ENCODE measurements at places on chromosomes 13 and 19.

- no peak for DNase-seq
These were observed 618.0 kb downstream of the DACH1 start for GRCh38 chr13:71249011-71249410.

DNA sequence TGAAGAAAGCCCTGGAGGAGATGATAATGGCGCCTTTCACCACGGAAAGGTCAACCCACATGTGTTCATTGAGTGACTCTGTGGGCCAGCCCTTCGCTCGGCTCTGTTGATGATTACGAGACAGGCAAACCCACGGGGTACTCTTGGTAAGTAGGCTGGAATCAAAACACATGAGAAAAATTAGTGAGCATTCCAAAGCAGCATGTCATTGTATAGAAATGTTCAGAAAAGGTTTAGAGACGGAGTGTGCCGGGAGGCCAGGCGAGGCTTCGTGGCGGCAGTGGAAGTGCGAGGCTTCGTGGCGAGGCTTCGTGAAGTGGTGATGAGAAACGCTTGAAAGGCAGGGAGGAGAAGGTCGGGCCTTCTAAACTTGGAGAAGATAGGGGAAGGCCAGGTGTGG is 144.3 kb downstream of the ZNF536 start:
- no peak for DNase-seq

DNA sequence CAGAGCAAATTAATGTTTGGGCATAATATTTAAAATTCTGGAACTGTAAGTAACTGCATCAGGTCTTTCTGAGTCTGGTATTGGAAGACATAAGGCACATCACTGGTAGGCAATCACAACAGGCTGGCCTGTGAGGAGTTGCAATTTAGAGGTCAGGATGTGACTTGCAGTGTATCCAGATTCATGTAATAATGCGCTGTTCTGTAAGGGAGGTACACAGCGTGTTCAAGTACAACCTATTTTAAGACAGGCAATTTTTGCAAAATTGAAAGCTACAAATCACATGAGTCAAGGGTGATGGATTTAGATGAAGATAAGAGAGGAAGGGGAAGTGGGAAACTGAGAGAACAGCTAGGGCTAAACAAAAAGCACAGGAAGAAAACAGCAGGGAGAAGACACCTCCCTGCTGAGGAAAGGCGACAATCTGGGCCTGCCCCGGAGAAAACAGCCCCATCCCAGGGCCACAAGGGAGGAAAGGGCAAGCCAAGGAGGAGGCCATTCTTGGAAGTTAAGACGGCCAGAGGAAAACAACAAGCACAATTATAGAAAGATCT is 138.1 kb downstream of the LACC1 start:
- peak; percentile 12 for DNase-seq

- DNase-seq: no peak
These were observed 13.2 kb upstream of the AKAP11 start for GRCh38 chr13:42258747-42259146.

DNA sequence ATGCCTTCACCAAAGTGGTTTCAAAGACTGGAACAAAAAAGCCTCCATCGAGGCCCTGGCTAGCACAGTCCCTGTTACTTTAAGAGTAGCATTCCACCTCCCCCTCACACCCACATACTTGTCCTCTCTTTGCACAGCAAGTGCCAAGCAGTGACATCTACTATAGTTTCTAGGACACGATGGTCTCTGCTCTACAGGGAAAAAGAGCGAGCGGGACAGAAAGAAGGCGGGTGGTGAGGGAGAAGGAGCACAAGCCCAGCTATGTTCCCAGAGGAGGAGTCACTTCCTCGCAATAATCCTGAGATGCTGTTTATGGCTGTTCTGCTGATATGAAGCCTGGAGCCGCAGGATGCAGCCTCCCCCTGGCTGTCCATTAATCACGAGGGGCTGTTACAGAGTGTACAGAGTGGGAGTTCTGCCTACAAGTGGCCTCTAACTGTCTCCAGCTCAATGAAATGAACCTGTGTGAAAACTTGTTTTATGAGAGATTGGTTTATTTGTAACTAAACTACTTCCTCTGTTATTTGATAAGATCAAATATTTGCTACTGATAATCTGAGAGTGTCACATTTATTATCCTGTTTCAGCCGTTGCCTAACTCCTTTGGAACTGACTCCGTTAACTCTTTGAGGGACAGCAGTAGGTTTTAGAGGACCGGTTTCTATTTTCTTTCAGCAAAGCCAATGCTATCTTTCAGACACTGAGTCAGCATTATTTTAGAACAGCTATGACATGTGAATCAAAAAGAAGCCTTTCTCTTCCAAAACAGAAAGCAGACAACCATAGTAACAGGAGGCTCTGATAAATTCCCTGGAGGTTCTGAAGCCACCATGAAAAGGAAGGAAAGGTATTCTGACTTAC is 208.0 kb downstream of the SPRY2 start:
- no peak for DNase-seq

- no peak for DNase-seq
These were observed 96.1 kb upstream of the UQCRFS1 start for GRCh38 chr19:29308977-29309590.

GRCh38 chr19:28519952-28520861 is 692.7 kb downstream of the UQCRFS1 start:
- no peak for DNase-seq

DNA sequence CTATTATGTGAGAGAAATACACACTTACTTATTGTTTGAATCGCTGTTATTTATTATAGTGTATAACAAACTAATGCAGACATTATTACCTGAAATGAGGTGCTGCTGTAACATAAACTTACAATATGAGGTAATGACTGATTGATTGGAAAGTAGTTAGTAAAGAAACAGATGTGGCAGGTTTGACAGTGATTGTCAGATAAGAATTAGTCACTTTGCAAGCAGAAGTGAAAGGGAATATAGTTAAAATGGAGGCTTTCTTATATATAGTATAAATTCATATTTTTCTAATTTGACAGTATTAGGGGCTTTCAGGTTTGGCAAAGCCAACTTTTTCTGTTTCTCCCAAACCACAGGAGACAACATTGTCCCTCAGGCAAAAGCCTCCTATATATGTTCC is 20.6 kb downstream of the MIR17HG start:
- DNase-seq: no peak

DNA sequence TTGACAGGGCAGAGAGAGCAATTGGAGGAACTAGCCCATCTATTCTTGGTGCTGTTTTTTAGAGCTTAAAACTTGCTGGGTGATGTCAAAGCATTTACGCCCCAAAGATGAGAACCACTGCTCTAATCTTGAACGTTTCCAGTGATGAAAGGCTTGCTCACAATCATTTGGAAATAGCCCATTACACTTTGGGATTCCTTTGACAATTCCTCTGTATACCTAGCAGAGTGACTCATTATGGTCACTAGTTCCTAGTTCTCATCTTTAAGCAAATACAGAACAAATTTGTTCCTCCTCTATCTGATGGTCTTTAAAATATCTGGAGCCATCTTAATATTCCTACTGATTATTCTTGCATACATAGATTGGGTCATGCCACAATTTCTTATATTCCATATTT is 112.3 kb downstream of the GPC6 start:
- DNase-seq: no peak

DNA sequence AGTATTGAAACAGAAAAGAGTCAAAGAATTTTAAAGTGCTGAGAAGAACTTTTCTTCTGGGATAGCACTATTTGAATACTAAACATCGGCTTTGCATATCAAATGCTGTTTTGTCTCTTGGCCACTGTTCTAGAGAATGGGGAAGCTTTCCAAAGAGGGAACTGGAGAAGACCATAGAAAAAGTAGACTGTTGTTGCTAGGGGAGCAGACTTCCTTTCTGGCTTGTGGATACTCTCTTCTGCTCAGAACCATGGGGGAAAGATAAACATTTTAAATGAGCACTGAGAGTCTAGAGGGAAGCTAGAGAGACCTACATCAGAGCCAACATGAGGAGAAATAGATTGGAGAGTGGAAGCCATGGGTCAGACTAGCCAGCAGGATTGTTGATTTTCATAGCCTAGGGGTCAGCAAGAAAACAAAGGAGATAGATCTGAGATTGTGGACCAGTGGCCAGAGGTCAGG is 315.7 kb downstream of the KCTD12 start:
- DNase-seq: no peak

- DNase-seq: no peak
These were observed 84.0 kb downstream of the ALOX5AP start for GRCh38 chr13:30819136-30819888.

DNA sequence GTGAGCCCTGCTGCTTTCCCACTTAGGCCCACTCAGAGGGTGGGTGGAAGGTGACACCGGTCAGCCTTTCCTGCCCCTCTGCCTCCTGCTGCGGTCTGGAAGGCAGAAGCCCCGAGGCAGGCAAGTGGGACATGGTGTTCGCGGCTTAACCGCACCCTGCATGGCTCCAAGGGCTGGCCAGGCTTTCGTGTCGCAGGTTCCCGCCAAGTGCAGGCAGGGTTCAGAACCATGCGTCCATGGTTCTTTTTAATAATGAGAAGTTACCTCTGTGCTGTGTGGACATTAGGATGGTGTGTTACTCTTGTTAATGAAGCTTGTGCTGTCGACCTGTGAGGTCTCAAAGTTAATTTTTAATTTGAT is 986 bp downstream of the DGKH start:
- DNase-seq: no peak

DNA sequence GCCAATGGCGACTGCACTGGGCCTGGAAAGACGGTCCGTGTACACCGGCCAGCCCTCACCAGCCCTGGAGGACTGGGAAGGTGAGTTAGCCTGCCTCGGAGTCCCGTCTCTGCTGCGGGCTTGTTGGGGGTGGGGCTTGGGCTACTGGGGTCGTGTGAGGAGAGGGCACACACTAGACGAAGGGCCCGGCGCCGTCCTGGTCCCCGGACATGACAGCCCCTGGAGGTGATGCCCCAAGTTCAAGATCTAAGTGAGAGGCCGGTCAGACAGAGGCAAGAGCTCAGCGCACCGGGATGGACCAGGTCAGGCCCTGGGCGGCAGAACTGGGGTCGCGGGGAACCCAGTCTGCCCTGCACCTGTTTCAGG is 1.6 kb downstream of the CILP2 start:
- DNase-seq: no peak

- DNase-seq: no peak
These were observed 490.4 kb downstream of the DIAPH3 start for GRCh38 chr13:59673286-59673685.

DNA sequence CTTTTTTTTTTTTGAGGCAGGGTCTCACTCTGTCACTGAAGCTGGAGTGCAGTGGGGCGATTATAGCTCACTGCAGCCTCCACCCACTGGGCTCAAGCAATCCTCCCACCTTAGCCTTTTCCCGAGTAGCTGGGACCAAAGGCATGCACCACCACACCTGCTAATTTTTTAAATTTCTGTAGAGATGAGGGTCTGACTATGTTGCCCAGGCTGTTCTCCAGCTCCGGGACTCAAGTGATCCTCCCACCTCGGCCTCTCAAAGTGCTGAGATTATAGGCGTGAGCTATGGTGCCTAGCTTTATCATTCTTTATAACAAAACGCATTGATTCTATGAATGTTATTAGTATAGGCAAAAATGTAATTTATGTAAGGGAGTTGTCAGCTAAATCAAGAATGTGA is 17.9 kb upstream of the LYPD3 start:
- DNase-seq: no peak

- no peak for DNase-seq
These were observed 10.9 kb downstream of the IGFLR1 start for GRCh38 chr19:35731353-35731752.

GRCh38 chr19:29918891-29919290 is 23.1 kb upstream of the URI1 start:
- DNase-seq: no peak

DNA sequence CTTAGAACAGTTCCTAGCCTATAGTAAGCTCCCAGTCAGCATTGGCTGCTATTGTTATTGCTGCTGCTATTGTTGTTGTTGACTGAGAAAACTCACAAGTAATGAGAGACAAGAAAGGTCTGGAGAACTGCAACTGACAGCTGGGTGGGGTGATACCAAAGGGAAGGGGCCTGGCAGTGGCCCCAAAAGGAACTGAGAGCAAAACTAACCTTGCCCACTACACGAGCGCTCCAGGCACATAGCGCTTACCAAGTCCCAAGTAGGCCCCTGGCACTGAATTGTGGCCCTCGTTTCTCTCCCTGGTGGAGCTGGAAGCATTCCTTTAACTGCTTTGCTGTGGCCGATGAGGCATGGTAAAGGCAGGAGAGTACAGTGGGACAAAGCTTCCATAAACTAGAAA is 59.7 kb downstream of the KCTD12 start:
- peak; percentile 45 for DNase-seq

- DNase-seq: no peak
These were observed 69.0 kb downstream of the KDM4B start for GRCh38 chr19:5037936-5038335.

DNA sequence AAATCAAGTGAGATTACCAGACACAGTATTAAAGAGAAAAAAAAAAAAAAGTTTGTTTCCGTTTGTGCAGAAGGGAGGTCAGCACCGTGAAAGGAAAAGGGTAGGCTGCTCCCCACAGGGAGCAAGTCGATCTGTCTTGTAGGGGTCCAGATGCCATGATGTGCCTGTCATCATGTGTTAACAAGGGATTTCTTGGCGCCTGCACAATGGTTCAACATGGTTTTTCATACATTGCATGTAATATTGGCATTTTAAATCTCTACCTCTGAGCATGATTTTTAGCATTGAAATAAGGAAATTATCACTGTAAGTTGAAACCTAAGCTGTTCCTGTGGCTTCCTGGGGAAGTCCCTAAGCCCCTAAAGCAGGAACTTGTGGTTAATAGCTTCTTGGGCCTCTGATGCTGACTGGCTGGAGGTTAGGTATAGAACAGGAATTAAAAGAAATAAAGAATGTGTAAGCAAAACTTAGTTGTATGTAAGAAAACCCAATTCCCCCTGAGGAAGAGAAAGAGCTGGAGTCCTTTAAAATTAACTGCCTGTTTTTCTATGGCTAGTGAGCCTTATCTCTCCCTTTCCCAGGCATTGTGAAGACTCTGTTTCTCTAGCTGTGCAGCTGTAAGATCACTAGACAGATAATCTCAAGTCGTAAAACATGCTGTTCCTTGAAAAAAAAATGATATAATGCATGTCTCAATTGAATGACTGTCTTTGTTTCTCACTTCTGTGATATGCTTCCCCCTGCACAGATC is 7.4 kb upstream of the FCGBP start:
- DNase-seq: peak; percentile 99

DNA sequence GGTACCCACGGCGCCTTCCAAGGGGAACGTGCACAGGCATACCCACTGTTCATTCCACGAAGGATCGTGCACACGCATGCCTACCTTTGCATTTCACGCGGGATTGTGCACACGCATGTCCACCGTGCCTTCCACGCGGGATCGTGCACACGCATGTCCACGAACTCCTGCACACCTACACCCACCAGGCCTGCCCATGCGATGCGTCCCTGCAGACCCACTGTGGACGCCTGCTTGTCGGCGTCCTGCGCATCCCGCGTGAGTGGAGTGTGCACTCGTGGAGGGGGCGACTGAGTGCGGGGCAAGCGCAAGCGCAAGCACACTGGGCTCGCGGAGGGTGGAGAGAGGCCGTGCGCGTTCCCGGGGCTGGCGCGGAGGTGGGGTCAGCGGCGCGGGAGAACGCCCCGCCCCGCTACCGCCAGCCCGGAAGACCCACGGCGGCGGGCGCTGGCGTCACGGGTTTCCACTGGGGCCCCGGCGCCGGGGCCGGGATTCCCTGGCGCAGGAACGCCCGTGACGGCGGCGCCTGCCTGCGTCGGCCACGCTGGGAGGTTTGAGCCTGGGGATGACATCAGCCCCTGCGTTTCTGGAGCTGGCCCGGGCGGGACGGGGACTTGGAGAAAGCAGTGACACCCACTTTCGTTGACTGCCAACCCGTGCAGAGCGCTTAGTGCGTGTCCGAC is 18.7 kb downstream of the GADD45B start:
- peak; percentile 48 for DNase-seq

Data from MV-4-11 (cell line).